ENCODE measurements at places on chromosomes 2 and 18. TPM values are rescaled to one million over a fixed set of nuclear protein-coding genes. Genes with fewer than 3 reads are reported as not detected.

DNA sequence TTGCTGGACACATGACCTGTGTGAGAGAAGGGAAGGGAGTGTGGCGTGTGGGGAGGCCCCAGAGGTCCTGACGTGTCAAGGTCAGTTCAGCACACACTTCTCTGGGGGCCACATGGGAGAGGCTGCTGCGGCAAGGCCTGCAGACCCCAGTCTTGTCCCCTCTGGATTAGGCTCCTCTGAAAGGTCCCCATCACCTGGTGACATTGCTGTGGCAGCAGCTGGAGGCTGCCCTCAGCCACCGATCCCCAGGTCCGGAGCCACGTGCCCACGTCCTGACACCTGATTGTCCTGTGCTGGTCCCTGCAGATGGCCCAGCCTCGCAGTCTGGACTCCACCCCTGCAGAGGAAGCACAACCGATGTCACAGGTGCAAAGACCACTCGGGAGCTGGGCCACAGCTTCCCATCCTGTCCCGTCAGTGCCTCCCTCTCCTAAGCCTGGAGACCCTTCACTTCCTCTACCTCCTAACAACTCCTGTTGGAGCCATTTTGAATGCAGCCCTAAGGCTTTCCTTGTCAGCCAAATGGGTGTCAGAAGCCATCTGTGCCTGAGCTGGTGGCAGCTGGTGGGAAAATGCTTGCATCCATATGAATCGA lies 12.7 kb downstream of the TMEM177 start:
- no peak for DNase-seq

- DNase-seq: no peak
Measured at GRCh38 chr2:229230256-229230655, 40.8 kb downstream of the PID1 start.

The ARHGEF4 gene
- 0.51 TPM for total RNA-seq

DNA sequence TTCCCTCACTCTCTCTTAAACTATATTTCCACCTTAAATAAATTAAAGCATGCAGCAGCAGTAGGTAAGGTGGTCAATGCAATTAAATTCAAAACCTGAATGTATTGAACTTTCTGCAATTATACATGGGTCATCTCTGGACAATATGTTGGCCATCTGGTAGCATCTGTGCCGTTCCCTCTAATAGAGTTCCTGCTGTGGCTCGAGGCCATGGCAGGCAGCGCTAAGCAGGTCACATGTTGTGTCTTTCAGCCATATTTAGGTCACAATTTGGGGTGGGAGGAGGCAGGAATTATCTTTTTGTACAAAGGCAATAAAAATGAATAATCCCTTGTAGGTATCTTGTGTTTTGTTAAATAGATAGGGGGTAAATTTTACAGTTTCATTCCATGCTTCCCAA lies 676.2 kb downstream of the ZEB2 start:
- DNase-seq: no peak

The ALPP gene
- not detected for total RNA-seq

The PROKR1 gene
- not detected for total RNA-seq

GRCh38 chr2:237156031-237156856 lies 70.6 kb downstream of the COPS8 start:
- no peak for DNase-seq

- no peak for DNase-seq
Measured at GRCh38 chr18:56747032-56747658, 96.0 kb downstream of the WDR7 start.
